ENCODE measurements at places on chromosomes 5 and 9.

- no peak for DNase-seq
Measured at GRCh38 chr5:90056911-90057705, 352.4 kb downstream of the CETN3 start.

DNA sequence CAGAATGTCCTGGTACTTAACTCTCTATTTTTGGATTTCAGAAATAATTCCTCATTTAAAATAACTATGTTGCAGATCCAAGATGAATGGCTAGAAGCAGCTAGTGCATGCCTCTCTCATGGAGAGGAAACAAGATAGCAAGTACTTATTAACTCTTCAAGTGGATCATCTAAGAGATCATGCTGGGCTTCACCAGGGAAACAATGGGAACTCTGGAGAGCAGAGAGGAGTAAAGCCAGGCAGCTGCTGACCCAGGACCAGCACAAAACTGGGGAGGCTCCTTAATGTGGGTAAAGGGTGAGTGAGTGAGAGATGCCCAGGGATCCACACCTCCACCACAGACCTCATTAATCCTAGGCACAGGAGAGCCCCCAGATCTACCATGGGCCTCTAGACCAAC is 897.8 kb upstream of the ACO1 start:
- no peak for DNase-seq

GRCh38 chr9:129027224-129027684 is 877 bp downstream of the SH3GLB2 start:
- no peak for DNase-seq

GRCh38 chr5:78547731-78548615 is 100.6 kb downstream of the LHFPL2 start:
- DNase-seq = no peak

- no peak for DNase-seq
Measured at GRCh38 chr9:79779901-79780300, 208.1 kb downstream of the TLE4 start.

DNA sequence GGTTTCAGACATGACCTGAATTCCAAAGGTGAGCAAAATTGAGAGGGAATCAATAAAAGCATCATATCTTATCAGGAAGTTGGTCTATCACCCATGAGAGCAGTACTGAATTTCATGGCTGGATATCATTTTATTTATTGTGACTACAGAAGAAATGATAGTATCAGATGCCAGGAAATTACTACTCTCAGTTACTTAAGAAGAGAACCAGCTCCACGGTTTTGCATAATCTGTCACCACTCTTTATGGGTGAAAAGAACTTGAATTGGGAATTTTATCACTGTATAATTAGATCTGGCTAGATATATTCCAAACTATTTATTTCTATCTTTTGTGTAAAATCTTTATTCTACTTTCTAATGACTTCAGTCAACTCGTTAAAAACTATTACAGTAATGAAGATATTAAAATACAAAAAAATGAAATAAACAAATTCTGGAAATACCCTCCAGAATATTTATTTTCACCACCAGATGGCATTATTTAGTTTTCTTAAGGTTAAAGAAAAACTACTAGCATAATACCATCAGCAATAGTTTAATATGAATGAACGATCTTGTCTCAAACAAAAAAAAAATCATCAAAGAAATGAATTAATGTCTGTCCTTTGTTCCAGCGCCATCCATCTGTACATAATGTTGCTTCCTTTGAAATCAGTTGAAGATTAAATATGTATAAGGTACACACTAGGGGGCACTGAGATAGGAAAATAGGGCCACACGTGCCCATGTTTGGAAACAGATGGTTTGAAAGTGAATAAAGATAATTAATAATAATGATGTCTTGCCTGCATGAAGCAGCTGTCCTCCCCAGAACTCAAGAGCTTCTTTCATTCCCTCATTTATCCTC is 84.7 kb upstream of the SLCO6A1 start:
- DNase-seq = no peak

DNA sequence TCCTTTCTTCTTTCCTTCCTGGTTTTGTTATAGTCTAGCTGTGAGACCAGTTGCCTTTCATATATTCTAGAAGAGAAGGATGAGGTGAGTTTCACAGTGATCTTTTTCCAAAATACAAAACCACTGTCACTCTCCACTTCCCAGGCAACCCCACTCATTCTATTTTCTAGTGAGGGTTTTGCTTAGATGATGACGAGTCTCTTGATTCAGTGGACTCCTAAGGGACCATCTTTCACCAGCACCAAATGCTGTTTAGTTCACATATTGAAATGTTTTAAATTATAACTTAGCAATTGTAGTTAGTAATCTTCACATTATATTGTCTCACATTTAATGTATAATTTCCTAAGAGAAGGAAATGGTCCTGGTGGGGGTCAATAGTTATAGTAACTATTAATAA is 25.2 kb downstream of the PIK3R1 start:
- DNase-seq = no peak

GRCh38 chr9:37575001-37575400 is 1.2 kb downstream of the FBXO10 start:
- no peak for DNase-seq

DNA sequence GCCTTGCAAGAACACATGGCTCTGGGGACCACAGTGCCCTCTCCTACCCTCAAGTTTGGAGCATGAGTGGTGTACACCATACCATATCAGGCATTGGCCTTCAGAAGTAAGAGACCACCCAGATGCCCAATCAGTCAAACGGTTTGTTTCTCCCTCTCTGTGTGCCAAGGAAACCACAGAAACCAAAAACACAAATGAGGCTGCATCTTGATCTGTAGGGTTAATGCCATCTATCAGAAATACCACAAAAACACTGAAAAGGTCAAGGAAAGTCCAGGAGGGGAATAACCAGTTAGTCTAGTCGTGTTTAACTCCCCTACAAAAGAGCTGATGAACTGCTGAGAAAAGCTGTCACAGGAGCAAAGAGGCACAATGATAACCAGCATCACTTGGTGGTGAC is 78.4 kb downstream of the INSYN2B start:
- no peak for DNase-seq

DNA sequence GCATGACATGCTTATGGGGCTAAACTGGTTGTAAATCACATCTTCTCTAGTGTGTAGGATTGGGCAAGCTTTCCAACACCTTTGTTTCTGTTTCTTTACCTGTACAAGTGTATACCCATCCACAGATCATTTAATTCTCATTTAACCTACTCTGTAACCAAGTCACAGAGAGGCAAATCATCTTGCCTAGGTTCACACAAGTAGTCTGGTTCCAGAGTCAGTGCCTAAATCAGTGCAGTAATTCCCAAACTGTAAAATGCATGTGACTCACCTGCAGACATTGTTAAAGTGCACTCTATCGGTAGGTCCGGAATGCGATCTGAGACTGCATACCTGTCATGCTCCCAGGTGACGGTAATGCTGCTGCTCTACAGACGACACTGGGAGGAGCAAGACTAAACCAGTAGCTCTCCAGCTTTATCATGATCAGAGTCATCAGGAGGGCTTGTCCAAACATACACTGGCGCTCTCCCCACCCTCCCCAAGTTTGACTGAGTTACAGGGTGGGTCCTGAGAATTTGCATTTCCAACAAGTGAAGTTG is 107.9 kb upstream of the FREM1 start:
- no peak for DNase-seq

GRCh38 chr5:85069659-85070640 is 685.3 kb upstream of the EDIL3 start:
- no peak for DNase-seq

DNA sequence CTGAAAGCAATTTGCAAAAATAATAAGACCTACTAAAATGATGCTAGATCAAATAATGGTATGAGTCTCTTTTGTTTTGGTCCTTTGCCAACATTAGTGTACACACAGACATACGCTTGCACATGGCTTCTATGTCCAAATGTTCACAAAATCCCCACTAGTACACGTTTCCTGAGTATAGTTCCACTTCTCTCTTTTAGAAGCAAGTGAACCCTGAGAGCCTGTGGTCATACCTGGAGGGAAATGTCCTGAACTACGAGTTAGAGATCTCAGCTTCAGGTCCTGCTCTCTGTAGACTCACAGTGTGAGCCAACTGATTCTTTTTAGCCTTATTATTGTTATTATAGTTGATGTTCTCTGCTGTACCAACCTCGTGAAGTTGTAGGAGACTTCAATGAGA is 47.3 kb upstream of the ACTBL2 start:
- DNase-seq = no peak

DNA sequence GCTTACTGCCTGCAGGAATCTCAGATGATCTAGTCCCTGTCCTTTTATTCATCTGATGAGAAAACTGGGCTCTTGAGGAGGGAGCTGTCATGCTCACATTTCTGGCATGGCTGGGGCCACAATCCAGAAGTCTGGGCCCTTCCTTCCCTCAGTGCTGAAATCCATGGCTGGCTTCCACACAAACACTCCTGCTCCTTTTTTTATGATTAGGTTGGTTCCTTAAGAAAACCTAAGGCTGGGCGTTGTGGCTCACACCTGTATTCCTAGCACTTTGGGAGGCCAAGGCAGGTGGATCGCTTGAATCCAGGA is 1.3 kb downstream of the ACER2 start:
- DNase-seq = no peak

DNA sequence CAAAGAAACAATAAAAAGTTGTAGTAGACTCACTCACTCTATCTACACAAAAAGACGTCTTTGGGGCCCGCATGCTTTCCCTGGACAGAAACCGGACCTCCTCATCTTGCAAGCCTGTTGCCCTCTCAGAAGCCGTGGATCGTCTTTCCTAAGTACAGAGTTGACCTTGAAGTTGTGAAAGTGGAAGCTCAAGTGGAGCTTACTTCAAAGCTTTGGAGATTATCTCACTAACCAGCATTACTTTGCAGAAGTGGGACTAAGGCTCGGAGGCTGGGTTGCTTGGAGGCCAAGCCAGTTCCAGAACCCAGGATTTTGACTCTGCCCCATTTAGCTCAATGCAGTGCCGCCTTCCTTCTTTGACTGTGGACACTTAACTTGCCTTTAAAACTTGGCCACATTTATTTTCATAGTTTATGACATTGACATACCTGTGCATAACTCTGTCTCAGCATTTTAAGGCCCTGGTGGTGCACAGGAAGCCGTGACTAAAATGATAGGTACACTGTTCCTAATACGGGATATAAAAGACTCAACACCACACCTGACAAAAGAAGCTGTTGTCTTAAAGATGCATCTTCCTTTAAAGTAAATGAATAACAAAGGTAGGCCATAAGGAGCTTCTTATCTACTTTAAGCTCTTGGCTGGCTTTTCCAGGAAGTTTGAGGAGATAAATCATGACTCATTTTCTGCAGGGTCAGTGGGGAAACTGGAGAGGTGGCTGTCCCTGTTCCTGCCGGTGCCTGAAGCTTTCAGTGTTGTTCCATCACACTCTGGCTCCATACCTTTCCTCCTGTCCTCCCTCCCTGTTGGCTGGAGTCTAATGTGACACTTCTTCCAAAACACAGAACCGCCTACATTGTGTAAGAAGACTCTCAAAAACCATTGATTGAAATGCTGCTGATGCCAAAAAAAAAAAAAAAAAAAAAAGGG is 10.7 kb downstream of the SLC25A25 start:
- DNase-seq = no peak

GRCh38 chr5:95531491-95531890 is 23.3 kb downstream of the SKIC3 start:
- DNase-seq = no peak

DNA sequence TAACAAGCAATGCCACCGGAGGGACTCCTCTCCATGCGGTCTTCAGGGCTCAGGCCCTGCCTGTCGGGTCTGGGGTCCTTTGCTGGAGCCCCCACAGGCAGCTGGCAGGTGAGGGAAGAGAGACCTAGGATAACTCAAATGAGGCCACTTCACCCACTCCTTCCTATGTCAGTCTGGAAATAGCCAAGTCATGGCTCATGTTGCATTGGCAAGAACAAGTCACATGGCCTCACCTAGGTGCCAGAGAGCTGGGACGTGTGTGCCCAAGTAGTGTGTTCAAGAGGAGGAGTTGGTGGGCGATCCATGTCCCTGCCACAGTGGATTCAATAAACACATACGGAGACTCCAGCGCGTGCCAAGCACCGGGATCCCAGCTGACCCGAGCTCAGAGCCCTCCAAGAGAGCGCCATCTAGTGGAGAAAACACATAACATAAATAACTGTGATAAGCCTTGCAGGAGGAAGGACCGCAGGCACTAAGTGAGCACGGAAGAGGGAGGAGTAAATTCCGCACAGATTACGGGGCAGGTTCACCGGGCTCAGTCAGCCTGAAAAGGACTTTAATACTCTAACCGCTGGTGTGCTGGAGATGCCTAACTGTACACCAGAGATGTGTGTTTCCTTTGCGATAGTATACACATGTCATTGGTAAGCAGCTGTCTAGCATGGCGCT is 580.8 kb downstream of the CCDC171 start:
- DNase-seq = no peak

- DNase-seq = no peak
Measured at GRCh38 chr9:124260769-124261603, 3.2 kb downstream of the NEK6 start.

- DNase-seq = no peak
Measured at GRCh38 chr9:8431505-8431904, 631.9 kb upstream of the DMAC1 start.

DNA sequence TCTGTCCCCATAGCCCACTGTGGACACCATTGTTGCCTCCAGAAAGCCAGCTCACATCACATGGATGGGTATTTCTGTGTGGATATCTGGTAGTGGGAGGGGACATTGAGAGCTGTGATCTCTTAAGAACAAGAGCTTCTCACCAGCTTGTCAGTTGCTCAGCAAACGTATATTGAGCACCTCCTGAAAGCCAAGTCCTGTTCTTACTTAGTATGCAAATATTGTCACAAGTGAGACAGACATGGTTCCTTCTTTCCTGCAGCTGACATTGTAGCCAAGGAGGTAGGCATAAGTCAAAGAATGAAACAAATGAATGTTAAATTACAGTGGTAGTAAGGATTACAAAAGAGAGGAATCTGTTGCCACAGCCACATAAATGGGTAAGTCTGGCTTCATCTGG is 3.8 kb downstream of the TCOF1 start:
- no peak for DNase-seq

GRCh38 chr5:56346044-56346710 is 113.0 kb upstream of the ANKRD55 start:
- no peak for DNase-seq

DNA sequence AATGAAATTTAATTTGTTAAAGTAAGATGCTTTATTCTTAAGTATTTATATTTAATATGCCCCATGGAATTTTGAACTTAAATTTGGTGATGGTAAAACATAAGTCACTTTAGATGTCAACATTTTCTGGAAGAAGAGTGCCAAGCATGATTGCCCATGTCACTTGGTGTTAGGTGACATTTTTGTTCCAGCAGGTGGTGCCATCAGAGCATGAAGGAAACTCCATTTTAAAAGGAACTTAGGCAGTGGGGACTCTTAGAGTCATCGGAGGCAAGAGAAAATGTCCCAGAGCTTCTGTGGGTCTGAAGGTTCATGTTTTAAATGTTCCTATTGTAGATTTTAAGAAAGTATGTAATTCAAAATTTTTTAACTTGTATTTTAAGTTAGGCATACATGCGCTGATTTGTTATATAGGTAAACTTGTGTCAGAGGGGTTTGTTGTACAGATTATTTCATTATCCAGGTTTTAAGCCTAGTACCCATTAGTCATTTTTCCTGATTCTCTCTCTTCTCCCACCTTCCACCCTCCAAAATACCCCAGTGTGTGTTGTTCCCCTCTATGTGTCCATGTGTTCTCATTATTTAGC is 789.3 kb downstream of the SEMA5A start:
- DNase-seq = no peak
